ENCODE measurements at places on chromosomes 4 and X.
A peak's percentile ranks its signal among the peaks of the same experiment; 100 is the strongest.

- ATAC-seq, result peak; percentile 44
Measured at GRCh38 chrX:154457491-154458115, 478 bp upstream of the PLXNA3 start.

DNA sequence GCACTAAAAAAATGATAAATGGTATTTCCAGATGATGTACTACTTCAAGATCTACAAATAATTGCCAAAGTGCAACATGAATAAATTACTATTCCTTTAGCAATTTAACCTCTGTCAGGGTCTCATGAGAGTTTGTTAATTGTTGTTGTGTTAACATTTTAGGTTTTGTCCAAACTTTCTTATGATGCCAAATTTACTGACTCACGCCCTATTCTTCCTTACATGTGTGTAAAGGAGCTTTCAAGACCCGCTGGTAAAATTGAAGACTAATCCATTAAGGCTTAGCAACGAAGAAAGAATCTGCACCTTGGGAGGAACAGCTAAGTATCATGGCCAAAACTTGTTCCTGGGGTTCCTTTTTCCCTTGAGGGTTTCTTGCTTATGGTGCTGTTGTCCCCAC lies 252.7 kb upstream of the JADE1 start:
- no peak for ATAC-seq

DNA sequence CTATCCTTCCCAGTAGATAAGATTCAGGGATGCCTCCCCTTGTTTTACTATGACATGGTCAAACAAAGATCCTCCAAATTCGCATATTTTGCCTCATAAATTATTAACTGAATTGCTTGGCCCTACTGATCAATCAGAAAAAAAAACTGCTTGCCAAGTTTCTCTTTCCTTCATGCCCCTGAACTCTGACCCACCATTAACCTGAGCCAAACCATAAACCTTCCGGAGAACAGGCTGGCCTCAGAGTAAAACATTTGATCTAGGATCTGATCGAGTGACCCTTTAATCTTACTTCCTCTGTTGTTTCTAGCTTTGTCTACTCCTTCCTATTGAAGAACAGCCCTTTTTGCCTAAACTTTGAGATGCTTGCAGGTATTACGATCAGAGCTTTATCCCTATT lies 209.7 kb upstream of the FAM47A start:
- no peak for ATAC-seq

- no peak for ATAC-seq
Measured at GRCh38 chrX:114798907-114799306, 215.0 kb downstream of the HTR2C start.

DNA sequence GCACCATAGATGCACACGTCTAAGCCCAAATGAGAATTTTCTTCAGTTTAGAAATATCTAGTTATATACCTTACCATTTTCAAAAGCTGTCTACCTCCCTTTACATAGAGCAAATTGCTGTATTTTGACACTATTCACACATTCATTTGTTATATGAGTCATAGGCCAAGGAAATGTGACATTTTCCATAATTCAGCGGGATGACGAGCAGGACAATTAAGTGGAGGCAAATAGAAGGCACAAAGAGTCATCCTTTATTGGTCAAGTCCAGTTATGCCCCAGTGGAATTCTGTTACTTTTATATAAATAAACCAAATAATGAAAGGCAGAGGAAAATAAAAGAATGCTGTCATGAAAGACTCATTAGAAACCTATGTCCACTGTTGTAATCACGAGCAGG lies 27.9 kb downstream of the FGF13 start:
- no peak for ATAC-seq

GRCh38 chr4:189362364-189362763 lies 578.3 kb upstream of the FRG1 start:
- no peak for ATAC-seq

- no peak for ATAC-seq
Measured at GRCh38 chrX:131264665-131265064, 24.4 kb downstream of the IGSF1 start.

DNA sequence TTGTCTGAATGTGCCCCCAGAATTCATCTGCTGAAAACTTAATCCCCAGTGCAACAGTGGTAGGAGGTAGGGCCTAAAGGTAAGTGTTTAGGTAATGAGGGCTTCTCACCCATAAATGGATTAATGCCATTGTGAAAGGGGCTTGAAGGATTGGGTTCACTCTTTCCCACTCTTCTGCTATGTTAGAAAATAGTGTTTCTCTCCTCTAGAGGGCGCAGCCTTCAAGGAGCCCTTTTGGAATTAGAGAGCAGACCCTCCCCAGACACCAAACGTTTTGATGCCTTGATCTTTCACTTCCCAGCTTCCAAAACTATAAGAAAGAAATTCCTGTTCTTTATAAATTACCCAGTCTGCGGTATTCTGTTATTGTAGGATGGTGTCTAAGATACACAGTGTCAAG lies 706.4 kb downstream of the SMARCA1 start:
- ATAC-seq, result no peak

DNA sequence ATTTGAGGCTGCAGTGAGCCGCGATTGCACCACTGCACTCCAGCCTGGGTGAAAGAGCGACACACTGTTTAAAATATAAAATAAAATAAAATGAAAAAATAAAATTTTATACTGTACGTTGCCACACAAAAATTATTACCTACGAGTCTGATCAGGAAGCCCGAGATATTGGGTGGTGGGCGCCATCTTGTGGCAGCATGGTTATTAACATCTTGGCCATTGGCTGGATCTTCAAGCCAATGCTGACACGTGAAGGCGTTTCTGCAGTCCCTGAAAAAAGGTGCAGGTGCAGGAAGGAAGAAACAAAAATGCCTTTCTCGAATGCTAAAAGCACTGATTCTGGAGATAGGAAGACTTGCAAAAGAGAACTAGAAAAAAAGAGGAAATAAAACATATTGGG lies 4.9 kb upstream of the TLR8 start:
- ATAC-seq, result no peak

GRCh38 chr4:120693816-120694215 lies 228.7 kb downstream of the PRDM5 start:
- no peak for ATAC-seq

DNA sequence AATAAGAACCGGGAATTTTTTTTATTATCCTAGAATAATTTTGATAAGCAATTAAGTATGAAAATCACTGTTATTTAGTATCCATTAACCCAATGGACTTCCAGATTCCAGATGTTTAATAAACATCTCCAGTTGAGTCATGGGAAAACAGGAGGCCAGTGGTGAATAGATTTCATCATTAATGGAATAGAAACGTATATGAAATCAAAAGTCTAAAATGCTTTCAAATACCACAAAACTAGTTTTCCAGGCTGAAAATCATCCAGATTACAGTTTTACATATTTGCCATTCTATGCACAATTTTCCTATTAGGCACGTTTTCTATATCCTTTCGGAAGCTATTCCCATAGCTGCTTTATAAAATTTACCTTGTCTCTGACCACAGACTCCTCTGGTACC lies 35.0 kb downstream of the IRF2 start:
- no peak for ATAC-seq

- no peak for ATAC-seq
Measured at GRCh38 chr4:8317474-8317873, 47.9 kb downstream of the HTRA3 start.

- no peak for ATAC-seq
Measured at GRCh38 chr4:182225257-182225852, 17.8 kb upstream of the TENM3 start.

GRCh38 chrX:70208479-70208878 lies 26.0 kb upstream of the AWAT1 start:
- no peak for ATAC-seq

DNA sequence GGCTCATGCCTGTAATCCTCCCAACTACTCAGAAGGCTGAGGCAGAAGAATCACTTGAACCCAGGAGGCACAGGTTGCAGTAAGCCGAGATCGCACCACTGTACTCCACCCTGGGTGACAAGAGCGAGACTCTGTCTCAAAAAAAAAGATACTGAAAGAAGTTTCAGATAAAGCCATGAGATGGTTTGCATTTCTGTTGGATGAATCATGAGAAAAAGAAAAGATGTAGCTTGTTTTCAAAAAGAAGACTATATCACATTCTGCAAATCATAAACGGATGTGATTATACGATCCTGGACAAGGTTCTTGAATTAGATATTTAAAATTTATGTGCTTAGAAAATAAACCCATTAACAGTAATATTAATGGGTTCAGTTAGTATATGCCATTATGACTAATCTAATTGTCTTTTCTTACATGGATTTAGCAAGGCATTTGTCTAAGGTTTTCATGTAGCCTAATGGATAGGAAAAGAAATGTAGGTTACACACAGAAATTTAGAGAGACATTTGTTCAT lies 345.9 kb downstream of the SLC7A11 start:
- ATAC-seq, result no peak

- no peak for ATAC-seq
Measured at GRCh38 chr4:88230461-88230891, 53.9 kb downstream of the PPM1K start.

DNA sequence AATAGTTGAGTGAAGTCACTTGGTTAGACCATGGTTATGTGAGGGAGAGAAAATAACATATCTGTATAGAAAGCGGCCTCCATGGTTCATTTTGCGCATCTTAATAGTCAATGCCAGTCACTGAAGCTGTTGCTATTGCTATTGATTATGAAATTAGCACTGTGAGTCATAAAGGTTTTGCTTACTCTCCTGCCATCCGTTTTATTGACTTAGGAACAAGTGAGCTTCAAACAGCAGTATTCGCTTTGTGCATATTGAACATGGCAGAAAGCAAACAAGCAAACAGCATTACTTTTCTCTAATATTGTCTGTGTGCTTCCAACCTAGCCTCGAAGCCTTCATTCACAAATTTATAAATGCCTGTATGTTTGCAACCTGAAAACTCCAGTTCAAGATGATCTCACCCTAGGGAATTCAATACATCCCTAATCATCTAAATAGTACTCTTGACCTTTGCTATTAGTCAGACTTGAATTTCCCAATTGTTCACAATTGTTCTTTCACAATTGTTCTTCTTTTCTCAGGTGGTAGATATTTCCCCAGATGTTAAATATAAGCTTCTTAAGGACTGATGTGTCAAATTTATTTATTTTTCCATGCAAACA lies 55.9 kb upstream of the GABRA2 start:
- ATAC-seq, result no peak

DNA sequence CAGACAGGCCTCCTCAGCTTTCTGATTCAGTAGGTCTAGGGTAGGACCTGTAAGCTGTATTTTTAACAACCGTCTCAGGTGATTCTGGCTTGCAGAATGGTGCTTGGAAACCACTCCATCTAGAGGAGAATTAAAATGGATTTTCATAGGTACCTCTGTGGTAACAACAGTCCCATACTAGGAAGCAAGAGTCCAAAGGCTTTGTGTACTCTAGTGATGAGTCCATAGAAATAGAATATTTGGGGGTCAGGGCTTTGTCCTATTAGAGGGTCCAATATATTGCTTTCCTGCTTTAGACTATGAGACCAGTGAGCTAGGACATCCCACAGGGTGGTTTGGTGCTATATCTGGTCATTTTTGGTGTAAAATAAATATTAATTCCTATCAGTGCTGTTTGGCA lies 242.0 kb downstream of the SCFD2 start:
- ATAC-seq, result no peak

- peak; percentile 48 for ATAC-seq
Measured at GRCh38 chr4:87559090-87559837, 30.1 kb upstream of the SPARCL1 start.

DNA sequence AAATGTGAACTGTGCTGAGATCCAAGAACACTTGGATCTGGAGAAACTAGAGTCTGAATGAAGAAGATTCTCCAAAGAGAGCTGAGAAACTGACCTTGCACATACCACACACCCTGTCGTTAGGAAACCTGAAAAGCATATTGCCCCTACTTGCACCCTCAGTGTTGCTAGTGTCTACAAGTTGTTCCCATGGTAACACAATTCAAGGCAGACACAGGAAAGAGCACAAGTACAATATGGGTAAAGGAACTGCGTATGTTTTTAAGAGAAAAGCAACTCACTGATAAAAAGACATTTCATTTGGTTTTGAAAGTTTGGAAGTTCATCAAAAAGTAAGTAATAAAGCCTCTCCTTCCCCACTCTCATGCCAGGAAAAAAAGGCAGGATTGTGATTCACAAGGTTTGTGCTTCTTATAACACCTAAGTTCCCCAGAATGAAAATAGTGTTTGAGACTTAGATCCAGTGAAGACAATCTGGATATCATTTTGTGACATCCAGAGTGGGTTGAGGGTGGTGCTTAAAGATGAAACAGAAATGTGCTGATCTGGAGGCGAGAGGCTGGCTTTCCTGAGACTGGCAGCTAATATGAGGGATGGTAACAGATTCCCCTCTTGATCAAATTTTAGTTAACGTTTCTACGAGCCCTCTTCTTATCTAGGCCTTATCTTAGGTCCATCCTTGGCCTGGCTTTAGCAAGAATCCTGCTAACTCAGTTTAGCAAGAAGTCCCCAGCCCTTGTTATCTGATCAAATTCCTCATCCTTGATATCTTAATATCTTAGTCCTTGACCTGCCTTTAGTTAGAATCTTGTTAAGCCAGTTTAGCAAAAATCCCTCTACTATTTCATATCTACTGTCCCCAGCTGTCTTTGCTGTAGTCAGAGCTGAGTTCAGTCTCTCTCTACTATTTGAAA lies 42.3 kb downstream of the NIPAL1 start:
- no peak for ATAC-seq

GRCh38 chrX:96987228-96987627 lies 103.5 kb downstream of the RPA4 start:
- no peak for ATAC-seq

GRCh38 chr4:62627671-62628070 lies 1427.5 kb downstream of the ADGRL3 start:
- no peak for ATAC-seq

DNA sequence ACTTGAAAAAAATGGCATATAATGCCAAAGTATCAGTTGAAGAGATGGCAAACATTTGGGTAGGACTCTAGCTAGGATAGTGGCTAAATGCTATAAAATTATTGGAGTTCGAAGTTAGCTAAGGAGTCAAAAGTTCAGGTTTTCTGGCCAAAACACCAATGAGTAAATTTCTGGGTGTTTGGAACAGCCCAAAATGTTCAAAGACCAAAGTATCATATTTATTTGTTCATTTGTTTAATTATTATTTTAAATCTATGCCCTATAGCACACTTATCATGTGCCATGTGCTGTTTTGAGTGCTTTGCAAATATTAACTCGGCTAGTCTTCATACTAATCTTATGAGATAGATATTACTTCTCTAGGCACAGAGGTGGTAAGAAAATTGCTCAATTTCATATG lies 285.5 kb downstream of the TEX13C start:
- ATAC-seq, result no peak
